ENCODE measurements at places on chromosomes 2 and 18.
A peak's percentile ranks its signal among the peaks of the same experiment; 100 is the strongest.

- DNase-seq = no peak
These were observed 35.1 kb upstream of the CD8A start for GRCh38 chr2:86825693-86826381.

DNA sequence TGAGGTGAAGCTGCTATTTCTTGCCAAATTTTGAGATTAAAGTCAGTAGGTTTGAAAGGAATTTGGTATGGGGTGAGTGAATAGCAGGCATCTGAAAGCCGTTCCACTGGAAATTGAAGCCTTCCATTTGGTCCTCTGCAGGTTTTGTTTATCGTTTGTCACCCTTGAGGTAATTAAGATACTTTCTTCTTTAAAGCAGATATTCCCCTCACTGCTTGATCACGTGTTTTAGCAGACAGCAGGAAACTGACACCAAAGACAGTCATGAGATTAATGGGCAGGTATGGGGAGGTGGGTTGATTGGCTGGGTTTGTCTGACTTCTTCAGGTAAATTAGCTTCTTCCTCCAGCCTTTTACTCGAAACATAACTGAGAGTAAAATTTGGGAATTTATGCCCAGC lies 10.7 kb downstream of the LPIN1 start:
- DNase-seq = peak; percentile 20

GRCh38 chr18:74524097-74524496 lies 10.2 kb upstream of the CNDP1 start:
- DNase-seq = no peak

- DNase-seq = peak; percentile 67
These were observed 34.4 kb downstream of the ITGA6 start for GRCh38 chr2:172461591-172462372.

- no peak for DNase-seq
These were observed 95.2 kb downstream of the ZEB2 start for GRCh38 chr2:144424559-144425240.

DNA sequence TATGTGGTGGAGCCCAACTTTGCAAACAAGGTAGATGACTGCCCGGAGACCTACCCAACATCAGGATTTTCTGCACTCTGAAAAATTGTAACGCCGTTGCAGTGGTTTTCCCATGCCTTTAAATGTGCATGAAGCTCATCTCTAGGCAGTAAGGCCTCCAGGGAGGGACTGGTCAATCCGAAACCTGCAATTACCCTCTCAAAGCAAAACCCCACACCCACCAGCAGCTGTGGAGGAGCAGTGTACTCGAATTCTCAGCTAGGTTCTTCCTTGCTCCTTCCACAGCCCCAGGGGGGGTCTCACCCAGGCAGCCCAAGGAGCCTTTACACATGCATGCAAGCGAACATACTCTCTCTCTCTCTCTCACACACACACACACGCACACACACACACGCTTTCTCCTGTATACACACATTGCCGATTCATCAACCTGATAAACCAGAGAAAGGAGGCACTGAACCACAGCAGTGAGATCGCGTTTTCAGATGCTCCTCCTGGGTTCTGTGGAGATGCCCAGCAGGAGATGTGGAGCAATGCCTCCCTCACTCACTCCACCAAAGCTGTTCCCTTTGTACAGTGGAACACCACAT lies 109.2 kb downstream of the VIT start:
- DNase-seq = peak; percentile 18

GRCh38 chr2:119301413-119301812 lies 65.2 kb downstream of the C2orf76 start:
- DNase-seq = peak; percentile 78

DNA sequence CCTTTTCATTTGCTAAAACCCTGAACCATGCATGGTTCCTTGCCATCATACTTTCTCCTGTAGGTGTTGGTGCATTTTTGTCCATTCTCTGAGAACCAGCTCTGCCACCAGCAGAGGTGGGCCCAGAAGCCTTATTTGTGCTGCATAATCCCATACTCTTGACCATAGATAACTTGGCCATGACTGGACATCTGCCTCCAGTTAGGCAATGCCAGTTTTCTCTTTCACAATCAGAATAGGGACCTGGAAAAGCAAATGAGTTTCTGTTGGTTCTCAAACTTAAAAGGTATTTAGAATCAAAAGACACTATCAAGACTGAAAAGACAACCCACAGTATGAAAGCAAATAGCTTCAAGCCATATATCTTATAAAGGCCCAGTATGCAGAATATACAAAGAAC lies 167.3 kb downstream of the MAIP1 start:
- DNase-seq = no peak

- no peak for DNase-seq
These were observed 130.4 kb downstream of the GLI2 start for GRCh38 chr2:120866071-120866470.

GRCh38 chr2:153478289-153479261 lies at the start of gene RPRM:
Gene RPRM (minus strand): TSS chr2:153478762. CDS start chr2:153478565, 197 bp downstream.
- peak; percentile 88 for DNase-seq

DNA sequence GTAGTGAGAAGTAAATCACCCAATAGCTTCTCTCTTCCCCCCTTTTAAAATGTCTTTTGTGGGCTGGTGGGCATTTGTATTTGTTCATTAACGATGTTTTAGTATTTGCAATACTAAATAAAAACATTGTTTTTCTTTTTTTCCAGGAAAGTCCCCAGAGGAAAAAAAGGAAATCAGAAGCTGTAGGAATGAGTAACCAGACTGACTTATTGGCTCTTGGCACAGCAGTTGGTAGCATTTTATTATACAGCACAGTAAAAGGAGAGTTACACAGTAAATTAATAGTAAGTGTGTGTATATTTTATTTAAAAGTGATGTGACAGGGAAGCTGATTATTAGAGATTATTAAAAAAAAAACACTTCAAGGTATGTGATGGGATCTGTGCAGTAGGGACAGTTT lies 7.4 kb downstream of the WDR43 start:
- DNase-seq = no peak

GRCh38 chr2:140639628-140640027 lies 1491.2 kb downstream of the LRP1B start:
- DNase-seq = no peak

- DNase-seq = no peak
These were observed 81.2 kb downstream of the TMEM18 start for GRCh38 chr2:595831-596592.

DNA sequence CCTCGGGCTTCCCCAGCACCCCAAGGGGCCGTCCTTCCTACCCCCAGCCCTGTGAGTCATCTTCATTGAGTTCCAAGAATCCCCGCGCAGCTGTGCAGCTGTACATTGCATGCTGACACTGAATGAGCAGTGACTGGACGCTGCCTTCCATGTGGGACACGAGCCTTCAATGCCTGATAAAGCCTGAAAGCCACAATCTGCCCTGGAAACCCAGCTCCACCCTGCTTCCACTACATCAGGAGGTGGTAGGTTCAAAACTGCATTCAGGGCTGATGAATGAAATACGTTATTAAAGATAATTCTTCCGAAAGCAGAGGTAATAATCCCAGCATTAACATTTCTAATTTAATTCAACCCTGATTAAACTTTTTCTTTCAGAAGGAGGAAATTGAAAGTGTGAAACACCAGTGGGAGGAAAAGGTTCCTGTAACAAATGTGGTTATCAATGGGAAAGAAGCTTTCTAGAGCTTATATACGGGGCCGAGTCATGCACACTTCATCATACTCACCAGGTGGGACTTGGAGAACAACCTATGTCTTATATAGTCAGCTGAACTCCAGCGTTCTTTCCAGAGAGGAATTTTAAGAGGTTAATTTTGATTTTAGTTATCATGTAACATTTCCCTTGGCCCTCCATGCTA lies 360.1 kb downstream of the LPIN1 start:
- DNase-seq = no peak

DNA sequence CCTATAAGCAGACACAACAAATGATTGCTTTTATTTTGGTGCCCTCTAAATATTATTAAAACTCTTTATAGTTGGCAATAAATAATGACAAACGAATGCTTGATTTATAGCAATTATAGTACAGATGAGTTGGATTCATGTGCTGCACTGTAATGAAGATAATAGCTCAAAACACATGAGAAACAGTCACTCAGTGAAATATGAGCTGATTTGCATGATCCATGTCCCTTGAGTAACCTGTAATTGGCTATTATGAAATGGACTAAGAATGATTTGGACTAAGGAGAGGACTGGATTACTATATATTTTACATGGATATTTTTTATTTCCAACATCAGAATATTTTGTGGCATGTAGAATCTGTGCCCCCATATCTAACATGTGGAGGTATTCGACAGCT lies 365.6 kb upstream of the UBE2E3 start:
- DNase-seq = no peak

DNA sequence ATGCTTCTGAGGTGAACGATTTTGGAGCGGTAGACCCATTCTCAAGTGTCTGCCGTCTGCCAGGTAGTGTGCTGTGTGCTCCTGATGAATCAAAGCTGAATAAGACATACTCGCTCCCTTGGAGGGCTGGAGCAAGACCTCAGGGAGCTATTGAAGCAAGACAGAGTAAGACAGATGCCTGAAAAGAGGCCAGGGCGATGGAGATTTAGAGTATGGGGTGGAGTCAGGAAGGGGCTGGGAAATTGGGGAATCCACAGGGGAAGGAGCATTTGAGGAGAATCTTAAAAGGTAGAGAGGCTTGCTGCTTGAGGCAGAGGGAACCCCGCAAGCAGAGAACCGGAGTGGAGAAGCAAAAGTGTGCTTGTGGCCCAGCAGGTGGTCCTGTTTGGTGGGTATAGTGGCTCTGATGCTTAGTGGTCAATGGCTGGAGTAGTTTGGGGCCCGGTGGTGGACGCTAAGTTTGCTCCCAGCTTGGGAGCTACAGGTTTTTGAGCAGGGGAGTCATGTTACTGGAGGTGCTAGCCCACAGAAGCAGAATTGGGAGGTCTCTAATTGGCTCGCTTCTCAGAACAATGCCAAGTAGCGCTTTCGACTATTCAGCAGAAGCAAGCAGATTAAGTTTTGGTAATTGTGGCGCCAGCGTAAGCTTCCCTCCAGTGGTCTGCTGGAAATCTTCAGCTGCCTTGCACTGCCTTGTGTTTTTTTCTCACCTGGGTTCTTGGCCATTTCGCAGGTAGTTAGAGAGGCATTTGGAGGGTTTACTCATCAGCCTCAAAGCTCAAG lies 2.0 kb downstream of the CNNM4 start:
- DNase-seq = peak; percentile 21

DNA sequence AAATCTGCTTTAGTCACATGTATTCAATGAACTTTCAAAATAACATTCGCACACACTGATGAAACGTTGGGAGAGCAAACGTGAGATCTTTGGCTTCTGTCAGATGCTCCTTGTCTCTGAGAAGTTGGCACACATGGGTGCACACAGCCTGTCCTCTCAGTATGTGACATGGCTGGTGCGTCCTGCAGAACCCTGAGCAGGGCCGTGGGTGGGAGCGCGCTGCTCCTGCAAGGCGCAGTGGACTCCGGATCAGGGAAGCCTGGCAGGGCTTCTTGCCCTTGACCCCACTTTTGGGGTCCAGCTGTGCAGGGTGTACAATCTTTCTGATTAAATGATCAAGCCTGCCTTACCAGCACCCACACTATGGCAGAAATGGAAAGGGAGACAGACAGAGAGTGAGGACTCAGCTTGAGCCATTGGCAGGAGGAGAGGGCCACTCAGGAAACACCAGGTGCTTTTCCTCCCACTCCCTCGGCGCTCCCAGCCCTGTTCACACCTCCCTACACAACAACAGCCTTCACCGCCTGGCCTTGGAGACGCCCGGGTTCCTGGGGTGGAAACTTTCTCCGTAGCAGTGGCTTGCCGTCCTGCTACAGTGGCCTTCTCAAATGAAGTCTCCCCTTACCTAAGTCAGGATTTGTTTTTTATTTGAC lies 108.4 kb upstream of the SNTG2 start:
- DNase-seq = no peak

GRCh38 chr2:233470011-233470687 lies 96.4 kb downstream of the USP40 start:
- DNase-seq = no peak

DNA sequence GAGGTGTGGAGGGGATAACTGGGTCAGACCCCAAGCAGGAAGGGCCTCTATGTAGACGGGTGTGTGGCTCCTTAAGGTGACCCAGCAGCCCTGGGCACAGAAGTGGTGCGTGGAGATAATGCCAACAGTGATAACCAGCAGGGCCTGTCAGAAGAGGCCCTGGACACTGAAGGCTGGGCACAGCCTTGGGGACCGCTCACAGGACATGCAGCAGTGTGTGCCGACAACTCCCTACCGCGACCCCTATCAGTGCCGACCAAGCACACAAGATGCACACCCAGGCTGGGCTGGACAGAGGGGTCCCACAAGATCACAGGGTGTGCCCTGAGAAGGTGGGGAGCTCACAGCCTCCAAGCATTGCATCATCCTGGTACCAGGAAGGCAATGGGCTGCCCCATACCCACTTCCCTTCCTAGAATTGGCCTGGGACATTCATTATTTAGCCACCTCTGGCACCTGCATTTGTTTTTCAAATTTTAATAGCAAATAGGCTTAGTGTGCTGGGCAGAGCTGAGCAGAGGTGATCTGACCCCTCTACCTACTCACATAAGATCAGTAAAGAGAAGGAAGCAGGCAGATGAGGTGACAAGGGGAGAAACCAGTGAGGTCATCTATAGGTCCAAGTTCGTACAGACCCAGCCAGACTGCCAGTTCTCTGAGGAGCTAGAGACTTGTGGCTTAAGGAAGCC lies 55.2 kb downstream of the BCL11A start:
- DNase-seq = no peak

GRCh38 chr2:27954771-27955383 lies 64.3 kb downstream of the BABAM2 start:
- peak; percentile 38 for DNase-seq

DNA sequence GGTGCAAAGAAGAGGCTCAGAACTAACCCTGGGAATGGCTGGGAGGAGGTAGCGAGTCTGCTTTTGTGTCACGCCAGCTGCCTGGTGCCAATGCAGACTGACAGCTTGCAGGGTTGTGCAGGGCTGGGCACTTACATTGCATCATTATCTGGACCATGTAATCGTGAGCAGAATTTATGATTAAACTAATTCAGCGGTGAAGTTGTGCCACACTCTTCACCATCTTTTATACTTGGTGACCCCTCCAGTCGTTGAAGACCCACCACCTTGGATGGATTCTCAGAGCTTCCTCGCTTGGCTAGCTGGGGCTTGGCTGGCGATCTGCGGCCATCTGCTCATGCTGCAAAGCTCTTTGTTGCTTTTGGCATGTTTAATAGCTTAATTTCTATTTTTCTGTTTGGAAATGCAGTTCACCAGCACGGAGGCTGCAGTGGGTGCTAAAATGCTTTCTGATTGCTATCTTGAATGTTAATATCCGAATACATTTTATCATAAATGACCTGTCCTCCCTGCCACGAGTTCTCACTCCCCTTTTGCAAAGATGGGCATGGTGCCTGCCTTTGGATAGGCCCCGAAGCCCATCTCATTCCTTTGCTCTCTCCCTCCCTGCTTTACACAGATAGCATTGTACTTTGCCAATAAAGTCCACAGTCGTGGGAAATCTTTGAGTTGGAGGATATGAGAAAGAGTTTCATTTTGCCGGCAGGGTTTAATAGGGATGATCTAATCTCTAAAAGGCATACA lies 188.2 kb downstream of the PRKCE start:
- DNase-seq = no peak

GRCh38 chr18:75507636-75508035 lies 80.1 kb upstream of the SMIM21 start:
- no peak for DNase-seq

GRCh38 chr2:31327505-31327904 lies 87.0 kb downstream of the XDH start:
- no peak for DNase-seq

- no peak for DNase-seq
These were observed 16.4 kb upstream of the TMEM247 start for GRCh38 chr2:46462936-46463335.

- DNase-seq = no peak
These were observed 36.2 kb downstream of the SPTBN1 start for GRCh38 chr2:54492335-54492734.

- DNase-seq = no peak
These were observed 96.8 kb downstream of the SGPP2 start for GRCh38 chr2:222521099-222521498.

All from NCI-H146 (cell line).